ENCODE measurements at places on chromosomes 11 and 22.

DNA sequence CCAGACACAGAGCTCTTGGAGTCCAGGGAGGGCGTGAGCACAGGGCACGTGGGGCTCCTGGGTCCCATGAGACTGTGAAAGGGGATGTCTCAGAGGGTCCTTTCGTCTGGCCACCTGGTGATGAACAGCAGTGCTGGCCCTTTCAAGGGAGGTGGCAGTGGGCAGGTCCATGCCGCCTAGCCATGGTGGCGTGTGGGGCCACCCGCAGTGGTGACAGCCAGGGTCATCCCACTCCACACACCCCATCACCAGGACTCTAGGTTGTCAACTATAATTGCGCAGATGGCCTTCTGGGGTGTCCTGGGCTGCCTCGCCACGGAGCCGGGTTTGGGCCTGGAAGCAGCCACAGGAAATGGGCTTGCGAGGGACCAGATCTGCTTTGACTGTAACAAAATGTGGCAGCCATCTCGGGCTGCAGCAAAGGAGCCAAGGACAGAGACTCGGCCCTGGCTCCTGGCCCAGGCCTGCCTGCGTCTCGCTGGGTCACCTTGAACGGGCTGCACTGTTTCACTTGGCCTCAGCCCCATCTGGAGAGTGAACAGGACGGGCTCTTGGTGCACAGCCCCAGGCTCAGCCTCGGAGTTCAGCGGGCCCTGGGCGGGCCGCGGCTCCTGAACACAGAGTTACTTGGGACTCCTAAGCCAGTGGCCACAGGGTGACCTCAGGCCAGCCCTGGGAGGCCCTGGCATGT, 1350.5 kb downstream of the BRD1 start:
- no peak for DNase-seq

- DNase-seq, result no peak
Observed at GRCh38 chr22:37058917-37059701, 7.6 kb downstream of the KCTD17 start.

DNA sequence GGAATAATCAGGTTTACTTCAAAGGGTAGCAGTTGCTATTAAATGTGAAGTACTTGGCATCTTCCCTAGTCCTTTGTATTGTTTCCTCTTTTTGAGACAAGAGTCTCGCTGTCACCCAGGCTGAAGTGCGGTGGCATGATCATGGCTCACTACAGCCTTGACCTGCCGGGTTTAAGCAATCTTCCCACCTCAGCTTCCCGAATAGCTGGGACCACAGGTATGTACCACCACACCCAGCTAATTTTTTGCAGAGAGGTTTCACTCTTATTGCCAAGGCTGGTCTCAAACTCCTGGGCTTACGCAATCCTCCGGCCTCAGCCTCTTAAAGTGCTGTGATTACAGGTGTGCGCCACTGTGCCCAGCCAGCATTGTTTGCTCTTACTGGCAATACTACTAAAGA, 36.2 kb upstream of the RAPSN start:
- no peak for DNase-seq

- no peak for DNase-seq
Observed at GRCh38 chr11:100687630-100688395, 725 bp downstream of the ARHGAP42 start.

DNA sequence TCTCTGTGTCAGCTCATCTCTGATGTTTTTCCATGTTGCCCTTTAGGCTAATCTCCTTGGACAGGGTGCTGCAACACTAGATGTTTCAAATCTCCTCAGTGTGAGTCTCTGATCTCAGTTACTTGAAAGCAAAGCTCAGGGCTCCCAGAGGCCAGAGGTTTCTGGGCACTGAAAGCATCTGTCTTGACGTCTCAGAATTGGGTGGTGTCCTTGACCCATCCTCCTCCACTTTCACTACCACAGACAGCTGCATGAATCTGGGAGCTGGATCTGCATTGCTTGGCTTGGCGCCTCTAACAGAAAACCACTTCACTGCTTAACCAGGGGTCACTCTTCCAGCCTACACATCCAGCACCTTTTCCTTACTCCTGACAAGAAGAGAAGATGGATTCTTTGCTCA, 399.4 kb downstream of the NXPE2 start:
- DNase-seq, result no peak

DNA sequence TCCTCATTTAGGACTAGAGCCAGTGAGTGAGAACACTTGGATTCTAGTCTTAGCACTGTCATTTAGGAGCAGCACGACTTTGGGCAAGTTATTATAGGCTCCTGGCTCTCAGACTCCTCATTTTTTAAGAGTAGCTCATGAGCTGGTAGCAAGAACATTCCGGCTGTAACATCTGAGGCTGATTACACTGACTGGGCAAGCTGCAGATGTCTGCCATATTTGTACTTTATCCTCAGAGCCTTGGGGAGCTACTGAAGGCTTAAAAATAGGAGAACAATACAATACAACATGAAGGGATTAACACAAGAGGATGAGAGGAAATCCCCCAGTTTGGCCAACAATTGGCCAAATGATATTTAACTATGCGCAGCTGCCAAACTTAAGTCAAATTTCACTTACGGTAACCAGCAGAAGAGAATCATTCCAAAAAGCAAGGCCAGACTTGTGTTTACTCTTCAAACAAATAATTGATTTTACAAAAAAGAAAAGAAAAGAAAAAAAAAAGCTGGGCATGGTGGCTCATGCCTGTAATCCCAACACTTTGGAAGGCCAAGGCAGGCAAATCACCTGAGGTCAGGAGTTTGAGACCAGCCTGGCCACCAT, 113.1 kb upstream of the ARHGAP42 start:
- DNase-seq, result no peak

GRCh38 chr11:44750551-44751465, 24.0 kb downstream of the TSPAN18 start:
- DNase-seq, result no peak

- DNase-seq, result no peak
Observed at GRCh38 chr11:117183724-117184349, 5.3 kb downstream of the SIDT2 start.

- no peak for DNase-seq
Observed at GRCh38 chr11:45475173-45475572, 189.0 kb upstream of the SYT13 start.

DNA sequence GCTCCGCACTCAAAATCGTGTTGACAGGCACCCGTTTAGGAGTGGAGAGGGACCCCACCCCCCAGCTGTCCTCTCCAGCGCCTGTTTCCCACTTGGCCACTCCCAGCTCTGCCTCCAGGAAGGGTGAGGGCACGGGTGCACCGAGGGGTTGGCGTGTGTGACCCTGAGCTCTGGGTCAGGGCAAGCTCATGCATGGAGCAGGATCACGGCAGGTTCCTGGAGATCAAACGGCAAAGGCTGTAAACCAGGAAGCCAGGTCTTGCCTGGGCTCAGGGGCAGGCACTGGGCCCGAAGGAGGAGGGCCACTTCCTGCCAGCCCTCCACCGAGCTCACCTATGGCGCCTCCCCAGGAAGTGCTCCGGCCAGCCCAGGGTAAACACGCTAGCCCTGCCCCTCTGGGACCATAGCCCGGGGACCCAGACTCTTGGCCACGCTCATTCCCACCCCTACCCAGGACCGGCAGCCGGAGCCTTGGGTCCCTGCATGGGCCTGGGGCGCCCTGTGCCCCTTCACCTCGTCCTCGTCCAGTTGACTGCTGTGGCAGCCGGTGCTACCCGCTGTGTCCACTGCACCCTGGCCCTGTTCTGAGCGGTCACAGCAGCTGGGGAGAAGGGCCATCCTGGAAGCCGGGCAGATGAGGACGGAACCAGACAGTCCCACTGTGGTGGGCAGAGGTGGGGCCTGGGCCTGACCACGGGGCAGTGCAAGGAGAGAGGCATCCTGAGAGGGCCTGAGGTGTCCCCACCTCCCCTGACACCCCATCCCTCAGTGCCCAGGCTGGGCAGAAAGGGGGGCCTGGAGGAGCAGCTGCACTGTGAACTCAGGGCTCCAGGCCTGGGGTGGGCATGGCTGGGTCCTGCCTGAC, 1.0 kb upstream of the EPS8L2 start:
- DNase-seq, result no peak

DNA sequence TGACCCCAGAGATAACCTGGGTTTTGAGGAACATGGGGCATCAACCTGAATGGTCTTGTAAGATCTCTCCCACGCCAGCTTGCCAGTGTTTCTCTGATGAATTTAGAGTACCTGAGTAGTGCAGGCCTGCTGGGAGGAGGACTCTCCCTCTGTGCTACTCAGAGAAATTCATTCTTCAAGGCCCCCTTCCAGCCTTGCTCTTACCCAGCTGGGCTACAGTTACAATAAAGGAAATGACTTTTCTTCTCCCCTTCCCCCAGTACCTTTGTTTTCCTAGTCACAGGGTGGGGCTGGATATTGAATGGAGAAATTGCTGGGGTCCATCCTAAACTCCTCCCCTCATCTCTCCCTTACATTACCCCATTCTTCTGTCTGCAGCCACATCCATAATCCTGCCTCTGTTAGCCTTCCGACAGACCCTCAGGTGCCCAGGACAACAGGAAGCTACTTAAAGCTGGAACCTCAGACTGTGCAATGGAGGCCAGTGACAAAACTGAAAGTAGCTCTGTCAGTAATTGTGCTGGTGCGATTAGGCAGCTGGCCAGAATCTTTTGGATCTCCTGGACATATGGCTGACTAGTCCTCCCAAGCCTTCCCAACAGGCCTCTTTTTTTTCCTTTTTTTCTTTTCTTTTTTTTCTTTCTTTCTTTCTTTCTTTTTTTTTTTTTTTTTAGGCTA, 17.4 kb downstream of the LIMK2 start:
- no peak for DNase-seq

DNA sequence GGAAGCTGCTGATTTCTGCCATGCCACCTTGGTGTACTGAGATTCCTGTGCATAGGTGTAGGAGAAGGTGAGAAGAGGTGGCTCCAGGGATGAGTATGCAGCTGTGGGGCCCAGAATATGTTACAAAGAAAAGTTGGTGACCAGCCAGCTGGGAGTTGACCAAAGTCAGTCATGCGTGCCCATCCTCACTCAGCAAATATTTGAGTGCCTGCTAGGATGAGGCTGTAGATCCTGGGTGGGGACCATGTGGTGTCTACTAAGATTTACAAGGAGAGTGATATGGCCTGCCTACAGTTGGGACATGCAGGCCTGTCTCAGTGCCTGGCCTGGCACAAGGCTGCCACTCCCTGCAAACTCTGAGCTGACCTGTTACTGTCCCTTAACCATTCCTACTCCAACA, 19.4 kb downstream of the RNF185 start:
- no peak for DNase-seq

DNA sequence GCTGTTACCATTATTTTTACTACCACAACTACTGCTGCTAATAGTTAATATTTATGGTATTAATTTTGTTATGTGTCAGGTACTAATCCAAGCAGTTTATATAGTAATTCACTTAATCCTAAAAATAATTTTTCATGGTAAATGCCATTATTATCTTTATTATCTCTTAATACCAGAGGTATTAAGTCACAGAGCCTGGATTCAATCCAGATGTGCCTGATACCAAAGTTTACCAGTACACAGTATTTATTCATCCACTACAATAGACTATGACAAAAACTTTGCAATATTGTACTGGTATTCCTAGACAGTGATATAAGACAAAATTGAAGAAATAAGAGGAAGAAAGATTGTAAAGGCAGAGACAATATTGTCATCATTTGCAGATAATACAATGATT, 24.5 kb downstream of the MAP6 start:
- no peak for DNase-seq

DNA sequence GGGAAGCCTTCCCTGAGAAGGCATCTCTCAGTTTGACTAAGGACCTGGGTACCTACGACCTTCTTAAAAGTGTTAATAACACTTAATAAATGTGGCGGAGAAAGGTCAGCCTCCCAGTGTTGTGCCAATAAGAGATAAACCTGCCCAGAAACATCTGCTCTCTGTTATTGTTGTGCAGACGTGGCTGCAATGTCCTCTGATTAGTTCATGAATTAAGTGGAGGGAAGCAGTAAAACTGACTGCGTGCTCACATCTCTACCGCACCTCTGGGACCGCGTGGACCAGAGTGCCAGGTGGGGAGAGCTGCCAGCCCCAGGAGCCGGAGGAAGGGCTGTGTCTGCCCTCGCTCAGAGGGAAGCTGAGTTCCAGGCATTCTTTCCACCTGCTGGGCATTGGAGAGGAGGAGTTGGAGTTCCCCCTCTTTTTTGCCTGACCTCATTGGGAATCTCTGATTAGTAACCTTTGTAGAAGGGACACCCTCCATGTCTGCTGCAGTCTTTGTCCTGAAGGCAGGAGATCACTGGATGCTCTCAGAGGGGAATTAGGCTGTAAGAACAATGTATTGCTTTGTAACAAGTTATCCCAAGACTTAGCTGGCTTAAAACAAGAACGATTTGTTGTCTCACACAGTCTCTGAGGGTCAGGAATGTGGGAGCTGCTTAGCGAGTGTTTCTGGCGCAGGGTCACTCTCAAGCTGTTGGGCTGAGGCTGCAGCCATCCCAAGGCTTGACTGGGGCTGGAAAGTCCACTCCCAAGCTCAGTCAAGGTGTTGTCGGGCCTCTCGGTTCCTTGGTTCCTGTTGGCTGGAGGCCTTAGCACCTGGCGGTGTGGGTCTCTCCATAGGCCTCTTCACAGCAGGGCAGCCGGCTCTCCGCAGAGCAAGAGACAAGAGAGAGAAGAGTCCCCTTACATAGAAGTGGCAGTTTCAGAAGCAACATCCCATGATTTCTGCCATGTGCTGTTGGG, 247.6 kb upstream of the TBCEL start:
- no peak for DNase-seq

DNA sequence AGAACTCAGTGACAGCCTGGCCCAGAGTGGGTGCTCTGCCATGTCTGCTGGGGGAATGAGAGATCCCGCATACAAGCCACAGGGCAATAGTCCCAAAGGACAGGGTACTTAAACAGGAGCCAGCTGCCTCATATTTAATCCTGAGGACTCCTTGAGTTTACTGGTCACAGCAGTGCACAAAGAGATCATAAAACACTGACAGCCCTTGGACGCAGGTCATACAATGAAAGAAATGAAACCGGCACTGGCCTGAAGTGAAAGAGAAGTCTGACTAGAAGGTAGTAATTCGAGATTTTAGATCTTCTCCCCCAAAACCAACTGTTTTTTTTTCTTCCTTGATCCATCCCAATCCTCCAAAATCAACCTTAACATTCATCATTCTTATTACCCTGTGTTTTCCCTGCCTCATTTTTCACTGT, 299.8 kb upstream of the SYN3 start:
- DNase-seq, result no peak

GRCh38 chr11:134124660-134125451, 56.0 kb downstream of the JAM3 start:
- DNase-seq, result no peak

- no peak for DNase-seq
Observed at GRCh38 chr11:19738124-19738523, 25.5 kb downstream of the NAV2 start.

- no peak for DNase-seq
Observed at GRCh38 chr11:100467821-100468508, 219.1 kb upstream of the ARHGAP42 start.

DNA sequence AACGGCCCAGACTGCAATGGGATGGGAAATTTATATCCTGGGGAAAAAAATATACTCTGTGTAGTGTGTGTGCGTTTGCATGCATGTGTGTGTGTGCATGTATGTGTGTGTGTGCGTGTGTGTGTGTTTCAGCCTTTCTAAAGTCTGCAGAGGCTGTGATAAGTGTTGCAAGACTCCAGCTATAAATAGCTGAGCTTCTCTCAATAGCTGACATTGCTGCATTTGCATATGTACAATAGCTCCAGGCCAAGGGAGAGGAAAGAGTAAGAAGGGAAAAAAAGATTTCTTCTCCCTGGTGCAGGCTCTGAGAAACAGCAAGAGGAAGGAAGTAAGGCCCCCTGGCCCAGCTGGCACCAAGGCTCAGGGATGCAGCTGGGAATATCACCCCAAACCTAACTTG, 483.0 kb downstream of the MN1 start:
- DNase-seq, result no peak

GRCh38 chr11:66062408-66062807, 7.7 kb upstream of the PACS1 start:
- DNase-seq, result no peak

- no peak for DNase-seq
Observed at GRCh38 chr11:8910649-8911026, 351 bp upstream of the AKIP1 start.

Measured in activated effector memory CD4-positive, alpha-beta T cell treated with Interleukin-2 at 50 U/mL for 16 hours (primary cell).